ENCODE measurements at places on chromosomes 4 and X.

DNA sequence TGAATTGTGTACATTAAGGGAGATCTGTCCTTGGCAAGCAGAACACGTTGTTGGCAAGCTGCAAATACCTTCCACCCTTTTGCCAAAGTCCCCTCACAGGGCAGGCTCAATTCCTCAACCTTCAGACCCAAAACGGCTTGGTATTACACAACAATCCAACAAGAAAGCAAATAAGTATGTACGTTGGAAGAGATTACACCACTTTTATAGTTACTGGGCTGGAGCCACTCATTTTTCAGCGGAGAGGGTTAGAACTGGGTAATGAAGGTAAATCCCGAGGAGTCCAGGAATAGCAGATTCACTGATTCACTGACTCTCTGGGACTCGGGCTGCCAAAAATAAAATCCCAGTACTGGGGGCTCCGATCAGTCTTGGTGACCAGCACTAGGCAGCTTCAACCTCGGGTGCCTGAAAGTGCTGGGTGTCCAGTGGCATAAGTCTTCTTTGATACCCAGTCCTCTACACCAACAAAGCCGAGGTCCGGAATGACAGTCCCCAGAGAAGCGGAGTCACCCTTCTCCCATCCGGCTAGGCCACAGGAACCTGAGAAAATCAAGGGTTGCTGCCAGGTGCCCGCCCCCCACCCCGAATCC, 587 bp downstream of the TIMM8A start:
- no peak for DNase-seq

DNA sequence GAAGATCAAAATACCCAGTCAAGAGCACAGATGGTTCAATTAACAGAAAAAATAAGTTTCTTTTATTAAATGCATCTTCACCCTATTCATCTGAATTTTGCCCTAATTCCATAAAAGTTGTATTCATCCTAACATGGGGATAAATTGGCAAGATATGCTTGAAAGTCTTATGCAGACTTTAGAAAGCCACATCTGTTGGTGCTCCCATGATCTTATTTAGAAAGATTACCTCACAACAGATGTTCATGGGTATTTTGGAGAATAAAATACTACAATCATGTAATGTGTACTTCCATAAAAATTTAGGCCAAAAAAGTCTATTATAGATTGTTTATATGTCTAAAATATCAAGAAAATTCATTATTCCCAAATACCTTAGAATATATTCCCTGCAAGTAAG, 510.3 kb downstream of the TECRL start:
- DNase-seq = no peak

DNA sequence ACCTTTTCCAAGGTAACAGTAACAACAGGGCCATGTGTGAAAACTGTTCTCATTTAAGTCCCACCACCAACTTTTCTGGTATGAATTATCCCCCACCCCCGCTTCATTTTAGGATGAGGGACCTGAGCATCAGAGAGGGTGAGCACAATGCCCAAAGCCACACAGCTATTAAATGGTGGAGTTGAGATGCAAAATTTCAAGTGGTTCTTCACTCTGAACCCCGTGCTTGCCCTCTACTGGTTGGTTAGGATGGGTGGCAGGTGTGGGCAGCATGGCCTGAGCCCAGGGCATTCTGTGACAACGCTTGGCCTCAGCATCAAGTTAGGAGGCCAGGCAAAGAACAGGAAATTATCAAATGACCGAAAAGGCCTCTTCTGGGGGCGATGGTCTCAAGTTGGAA, 33.5 kb downstream of the MED28 start:
- no peak for DNase-seq

- no peak for DNase-seq
Observed at GRCh38 chr4:119281393-119281792, 40.5 kb downstream of the FABP2 start.

DNA sequence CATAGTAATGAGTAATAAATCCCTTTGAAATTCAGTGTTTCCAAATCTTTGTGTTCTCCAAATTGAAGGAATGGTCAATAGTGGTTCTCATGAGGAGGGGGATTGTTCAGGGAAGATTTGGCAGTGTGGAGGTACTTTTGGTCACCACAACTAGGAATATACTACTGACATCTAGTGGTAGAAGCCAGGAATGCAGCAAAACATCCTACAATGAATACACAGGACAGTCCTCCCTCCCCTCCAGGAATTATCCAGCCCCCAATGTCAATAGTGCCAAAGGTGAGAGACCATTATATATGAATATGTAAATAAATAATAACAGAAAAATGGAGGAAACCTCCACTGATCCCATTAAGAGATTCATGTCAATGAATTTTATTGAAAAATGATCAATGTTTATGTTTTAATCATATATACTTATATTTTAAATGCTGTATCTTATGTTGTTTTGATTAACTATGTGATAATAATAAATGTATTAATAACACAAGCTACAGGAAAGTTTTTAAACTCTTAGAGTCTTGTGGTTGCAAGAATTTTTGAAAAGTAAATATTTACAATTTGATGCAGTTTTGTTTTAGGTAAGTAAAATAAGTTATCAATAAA, 14.4 kb upstream of the FAM9A start:
- no peak for DNase-seq

- DNase-seq = no peak
Observed at GRCh38 chr4:2742081-2742822, 13.9 kb downstream of the TNIP2 start.

DNA sequence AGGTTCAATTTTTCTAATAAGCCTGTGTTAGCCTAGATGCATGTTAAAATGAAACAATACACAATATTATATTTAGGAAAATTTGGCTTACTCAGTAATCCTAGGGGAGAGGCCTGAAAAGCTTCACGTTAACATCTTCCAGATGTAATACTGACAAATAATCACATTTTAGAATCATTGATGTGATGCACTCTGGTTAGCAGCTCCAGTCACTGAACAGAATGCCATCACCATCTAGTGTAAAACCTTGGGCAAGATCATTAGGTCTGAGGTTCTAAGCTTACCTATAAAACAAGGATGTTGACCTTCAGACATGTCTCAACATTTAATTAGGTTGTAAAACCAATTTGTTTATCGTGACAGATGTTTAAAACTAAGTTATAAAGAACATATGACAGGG, 1704.8 kb downstream of the STIM2 start:
- DNase-seq = no peak

- no peak for DNase-seq
Observed at GRCh38 chr4:150149381-150149780, 71.1 kb downstream of the DCLK2 start.

- no peak for DNase-seq
Observed at GRCh38 chrX:108442901-108443464, 3.3 kb downstream of the COL4A5 start.

DNA sequence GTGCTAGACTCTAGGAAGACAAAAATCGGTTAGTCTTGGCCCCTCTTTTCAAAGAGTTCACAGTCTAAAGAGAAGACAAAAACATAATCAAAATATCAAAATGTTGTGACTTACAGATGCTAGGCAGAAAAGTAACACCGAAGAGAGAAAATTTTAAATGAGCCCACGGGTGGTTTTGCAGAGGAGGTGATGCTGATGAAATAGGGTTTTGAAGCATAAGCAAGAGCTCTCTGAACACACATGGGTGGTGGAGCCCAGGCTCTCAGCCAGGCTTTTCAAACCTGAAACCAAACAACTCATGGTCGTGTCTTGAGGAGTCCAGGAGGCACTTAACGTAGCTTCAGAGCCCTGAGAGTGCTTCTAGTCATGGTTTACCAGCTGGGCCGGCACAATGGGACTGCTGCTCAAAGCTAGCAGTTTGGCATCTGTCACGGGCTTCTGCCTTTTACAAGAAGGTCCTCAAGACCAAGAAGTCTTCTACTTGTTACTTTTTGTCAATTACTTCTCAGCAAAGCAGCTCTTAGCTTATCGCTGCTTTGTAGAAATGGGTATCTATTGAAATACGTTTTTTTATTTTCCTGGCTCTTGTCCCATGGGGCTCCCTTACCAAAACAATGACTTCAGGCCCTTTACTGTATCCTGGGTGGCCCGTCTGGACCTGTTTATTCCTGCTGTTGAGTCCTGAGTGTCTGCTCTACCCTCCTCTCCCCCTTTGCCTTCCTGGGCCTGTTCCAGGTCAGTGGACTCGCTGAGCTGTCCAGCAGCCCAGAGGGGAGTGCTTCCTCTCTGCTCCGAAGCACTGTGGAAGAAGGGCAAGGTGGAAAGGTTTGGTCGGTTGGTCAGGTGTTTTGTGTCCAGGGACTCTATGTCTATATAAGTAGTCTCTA, 69.5 kb downstream of the TNIP2 start:
- DNase-seq = no peak

DNA sequence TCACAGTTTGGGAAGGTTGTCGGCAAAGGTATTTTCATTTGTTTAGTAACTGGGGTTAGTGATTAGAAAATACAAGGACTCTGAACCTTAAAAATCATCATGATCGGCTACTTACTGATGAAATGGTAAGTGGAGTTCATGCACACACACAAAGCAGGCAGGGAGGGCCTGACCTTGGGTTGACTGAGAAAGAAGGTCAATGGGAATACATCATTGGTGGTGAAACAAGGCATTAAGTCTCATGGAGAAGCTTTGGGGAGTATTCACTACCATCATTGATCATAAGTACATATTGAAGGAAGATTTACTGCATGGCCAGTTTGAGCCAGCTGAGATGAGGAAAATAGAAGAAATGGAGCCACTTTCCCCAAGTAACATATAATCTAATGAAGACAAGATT, 74.4 kb downstream of the LUZP4 start:
- DNase-seq = no peak

- DNase-seq = no peak
Observed at GRCh38 chrX:68895778-68896177, 67.0 kb downstream of the EFNB1 start.

DNA sequence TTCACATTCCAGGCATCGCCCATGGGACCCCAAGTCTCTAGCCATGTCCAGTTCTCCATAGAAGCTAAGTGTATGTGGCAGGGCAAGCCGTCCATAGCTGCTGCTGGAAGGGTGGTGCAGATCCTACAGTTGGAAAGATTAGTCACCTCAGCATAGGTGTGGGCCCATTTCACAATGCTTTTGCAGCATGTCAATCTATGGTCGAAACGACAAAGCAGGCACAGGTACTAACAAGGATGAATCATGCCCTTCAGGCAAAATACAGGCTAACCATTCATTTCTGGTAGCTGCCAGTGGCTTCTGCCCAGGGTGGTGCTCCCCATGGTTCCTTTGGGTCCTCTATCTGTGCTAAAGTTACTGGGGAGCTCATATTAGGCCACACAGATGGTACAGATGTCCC, 225.2 kb downstream of the ADGRL3 start:
- no peak for DNase-seq

- no peak for DNase-seq
Observed at GRCh38 chrX:48569958-48570357, 4.3 kb upstream of the RBM3 start.

DNA sequence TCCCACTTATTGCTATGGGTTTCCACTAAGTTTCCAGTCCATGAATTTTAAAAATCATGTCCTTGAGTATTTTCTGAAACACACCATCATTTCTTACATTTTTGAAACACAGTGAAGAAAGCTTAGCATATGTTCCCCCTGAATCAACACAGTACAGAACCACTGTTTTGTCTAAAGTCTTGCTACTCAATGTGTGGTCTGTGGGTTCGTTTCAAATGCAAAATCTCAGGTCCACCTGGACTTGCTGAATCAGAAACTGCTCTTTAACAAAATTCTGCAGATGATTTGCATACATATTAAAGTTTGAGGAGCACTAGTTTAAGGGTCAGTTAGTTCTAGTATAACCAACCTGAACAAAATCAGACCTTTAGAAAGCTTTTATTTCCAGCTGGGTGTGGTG, 60.4 kb downstream of the SUPT20HL2 start:
- no peak for DNase-seq

DNA sequence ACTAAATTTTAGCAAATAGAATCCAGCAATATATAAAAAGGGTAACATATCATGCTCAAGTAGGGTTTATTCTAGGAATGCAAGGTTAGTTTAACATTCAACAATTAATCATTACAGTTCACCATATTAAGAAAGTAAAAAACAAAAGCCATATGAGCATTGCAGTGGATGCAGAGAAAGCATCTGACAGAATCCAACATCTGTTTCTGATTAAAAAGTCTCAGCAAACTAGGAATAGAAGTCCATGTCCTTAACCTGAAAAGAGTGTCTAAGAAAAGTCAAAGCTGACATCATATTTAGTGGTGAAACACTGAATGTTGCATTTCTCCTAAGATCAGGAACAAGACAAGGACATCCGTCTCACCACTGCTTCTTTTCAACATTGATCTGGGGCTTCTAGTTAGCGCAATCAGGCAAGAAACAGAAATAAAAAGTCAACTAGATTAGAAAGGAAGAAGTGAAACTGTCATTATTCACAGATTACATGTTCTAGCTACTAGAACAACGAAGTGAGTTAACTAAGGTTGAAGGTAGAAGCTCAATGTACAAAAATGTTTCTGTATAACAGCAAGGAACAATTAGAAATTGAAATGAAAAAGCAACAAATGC, 49.3 kb downstream of the MRPL1 start:
- no peak for DNase-seq

DNA sequence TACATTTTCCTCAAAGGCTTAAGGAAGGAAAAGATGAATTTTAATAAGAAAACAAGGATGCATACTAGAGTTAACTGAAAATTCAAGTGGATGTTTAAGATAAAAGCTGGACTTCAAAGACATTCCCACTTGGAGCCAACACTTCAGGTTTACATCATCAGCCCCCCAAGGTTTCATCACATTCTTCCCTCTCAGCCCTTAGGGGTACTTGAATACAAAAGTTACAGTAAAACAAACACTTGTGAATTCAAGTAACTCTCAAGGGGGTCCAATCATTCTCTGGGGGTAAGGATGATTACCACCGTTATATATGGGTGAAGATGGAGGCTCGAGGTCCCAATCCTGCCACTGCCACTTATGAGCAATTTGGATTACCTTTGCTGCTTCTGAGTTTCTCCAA, 36.1 kb downstream of the STARD8 start:
- no peak for DNase-seq

- no peak for DNase-seq
Observed at GRCh38 chrX:18931972-18932371, 51.9 kb downstream of the PHKA2 start.

- DNase-seq = no peak
Observed at GRCh38 chr4:127709456-127709855, 20.7 kb upstream of the SLC25A31 start.

GRCh38 chr4:171565130-171565788, 247.9 kb upstream of the GALNTL6 start:
- DNase-seq = no peak

DNA sequence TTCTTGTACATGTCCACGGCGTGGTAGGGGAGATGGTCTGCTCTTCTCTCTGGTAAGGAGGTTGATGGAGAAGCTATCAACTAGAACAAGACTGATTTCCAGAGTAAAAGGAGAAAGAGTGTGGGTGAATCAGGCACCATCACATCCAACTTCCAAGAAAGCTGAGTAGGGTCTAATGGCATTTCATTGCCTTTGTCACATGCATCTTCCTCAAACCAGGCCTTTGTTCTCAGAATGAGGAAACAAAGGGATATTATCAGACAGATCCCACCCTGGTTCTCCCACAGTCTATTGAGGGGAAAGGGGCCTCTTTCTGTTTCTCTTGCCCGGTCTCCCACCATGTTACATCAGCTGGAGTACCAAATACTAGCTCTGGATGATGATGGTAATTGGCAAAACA, 160.2 kb upstream of the RBPJ start:
- DNase-seq = no peak

Measured in stimulated activated CD4-positive, alpha-beta T cell treated with anti-CD3 and anti-CD28 coated beads, Interleukin-1b, Interleukin-23, amount 100 ng/mL, for 1 hour (primary cell).